Neural crest cell (in vitro differentiated cells): ENCODE measurements at places on chromosomes 5 and 9. TPM values are rescaled to one million over a fixed set of nuclear protein-coding genes. Genes with fewer than 3 reads are reported as not detected.

TEX48 gene
- not detected in 2 replicates for total RNA-seq

IL3 gene
- total RNA-seq = not detected in 2 replicates

IER5L gene
- total RNA-seq = 19.1 and 19.9 TPM in 2 replicates

ASS1 gene
- total RNA-seq = 4.0 and 4.5 TPM in 2 replicates

DAB2IP gene
- total RNA-seq = 46.4 and 48.3 TPM in 2 replicates

KIAA1191 gene
- total RNA-seq = 112 and 118 TPM in 2 replicates

HSD17B4 gene
- 179 and 214 TPM in 2 replicates for total RNA-seq

IL12B gene
- total RNA-seq = not detected in 2 replicates

CARD6 gene
- not detected in 2 replicates for total RNA-seq

ADCY2 gene
- total RNA-seq = 2.1 and 3.5 TPM in 2 replicates

C5orf46 gene
- total RNA-seq = not detected in 2 replicates

DNA sequence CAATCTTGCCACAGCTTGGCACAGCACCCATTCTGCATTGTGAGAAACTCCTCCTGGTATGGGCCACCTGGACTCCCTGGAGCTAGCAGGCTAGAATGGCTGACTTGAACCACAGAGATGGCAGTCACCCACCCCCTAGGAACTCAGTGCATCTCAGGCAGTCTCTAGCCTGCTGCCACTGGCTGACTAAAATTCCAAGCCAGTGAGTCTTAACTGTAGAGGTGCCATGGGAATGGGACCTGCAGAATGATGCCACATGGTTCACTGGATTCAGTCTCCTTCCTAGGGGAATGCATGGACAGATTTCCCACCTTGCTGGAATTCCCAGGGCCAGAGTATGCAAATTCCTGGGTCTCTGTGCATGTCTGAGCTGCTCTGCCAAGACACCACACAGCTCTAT is 382.9 kb downstream of the MAN2A1 start:
- H3K27ac ChIP-seq = no peak overlapping the region
- no peaks in the 10 kb centered on the region for H3K27me3 ChIP-seq
- peaks cover 5% of the 10 kb centered on the region for H3K36me3 ChIP-seq
- H3K4me1 ChIP-seq = no peaks in the 10 kb centered on the region
- DNase-seq = no peak
- H3K4me3 ChIP-seq = no peak overlapping the region

GRCh38 chr9:94675008-94675881 is 35.9 kb upstream of the FBP1 start:
- no peaks in the 10 kb centered on the region for H3K36me3 ChIP-seq
- DNase-seq = no peak
- H3K27ac ChIP-seq = no peak overlapping the region
- H3K27me3 ChIP-seq = peaks cover 5% of the 10 kb centered on the region
- H3K4me3 ChIP-seq = no peak overlapping the region

DNA sequence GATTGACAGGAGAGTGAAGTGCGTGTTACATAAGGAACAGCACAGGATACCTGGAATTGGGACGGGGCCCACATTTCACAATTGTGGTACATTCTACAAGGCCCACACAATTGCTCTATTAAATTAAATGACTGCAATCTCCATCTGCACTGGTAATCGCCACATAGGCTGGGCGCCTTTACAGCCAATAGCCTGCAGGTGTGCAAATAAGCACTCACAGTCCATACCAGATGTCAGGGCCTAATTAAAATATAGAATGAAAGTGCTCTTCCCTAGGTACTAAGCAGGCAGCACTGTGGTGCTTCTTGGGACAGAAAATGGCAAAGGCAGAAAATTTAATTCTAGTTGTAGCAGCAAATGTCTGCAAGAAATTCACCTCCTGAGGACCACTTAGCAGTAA is 82.7 kb downstream of the ATP10B start:
- peaks cover 5% of the 10 kb centered on the region for H3K36me3 ChIP-seq
- no peak overlapping the region for H3K27ac ChIP-seq
- H3K4me1 ChIP-seq = peaks cover 11% of the 10 kb centered on the region
- H3K27me3 ChIP-seq = no peaks in the 10 kb centered on the region

- DNase-seq = no peak
- H3K36me3 ChIP-seq = peaks cover 3% of the 10 kb centered on the region
- H3K4me1 ChIP-seq = peaks cover 29% of the 10 kb centered on the region
- H3K27ac ChIP-seq = no peak overlapping the region
- peaks cover 5% of the 10 kb centered on the region for H3K27me3 ChIP-seq
These were observed 735 bp downstream of the PTGR1 start for GRCh38 chr9:111598733-111599091.

DNA sequence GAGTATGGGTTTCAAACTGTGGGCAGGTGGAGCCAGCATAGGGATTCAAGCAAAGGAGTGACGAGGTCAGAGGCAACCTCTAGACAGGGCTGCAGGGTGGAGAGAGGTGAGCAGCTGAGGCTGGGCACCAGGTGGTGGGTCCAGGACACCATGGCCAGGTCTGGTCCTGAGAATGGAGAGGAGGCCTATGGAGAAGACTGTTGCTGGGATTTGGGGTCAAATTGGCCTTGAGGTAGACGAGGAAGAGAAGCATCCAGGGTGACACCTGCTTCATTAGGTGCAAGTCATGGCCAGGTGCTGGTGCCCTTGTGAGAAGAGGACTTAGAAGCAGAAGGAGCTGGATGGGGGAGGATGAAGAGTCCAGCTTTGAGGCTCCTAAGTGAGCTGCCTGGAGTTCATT is 99.6 kb downstream of the NSG2 start:
- H3K36me3 ChIP-seq = no peaks in the 10 kb centered on the region
- peaks cover 13% of the 10 kb centered on the region for H3K4me1 ChIP-seq
- no peak for DNase-seq
- H3K4me3 ChIP-seq = no peak overlapping the region
- peaks cover 18% of the 10 kb centered on the region for H3K27me3 ChIP-seq

- DNase-seq = no peak
- peaks cover 46% of the 10 kb centered on the region for H3K27me3 ChIP-seq
- H3K4me1 ChIP-seq = peaks cover 5% of the 10 kb centered on the region
- H3K27ac ChIP-seq = no peak overlapping the region
- H3K36me3 ChIP-seq = no peaks in the 10 kb centered on the region
These were observed 108.9 kb downstream of the PSD2 start for GRCh38 chr5:139904566-139904815.

DNA sequence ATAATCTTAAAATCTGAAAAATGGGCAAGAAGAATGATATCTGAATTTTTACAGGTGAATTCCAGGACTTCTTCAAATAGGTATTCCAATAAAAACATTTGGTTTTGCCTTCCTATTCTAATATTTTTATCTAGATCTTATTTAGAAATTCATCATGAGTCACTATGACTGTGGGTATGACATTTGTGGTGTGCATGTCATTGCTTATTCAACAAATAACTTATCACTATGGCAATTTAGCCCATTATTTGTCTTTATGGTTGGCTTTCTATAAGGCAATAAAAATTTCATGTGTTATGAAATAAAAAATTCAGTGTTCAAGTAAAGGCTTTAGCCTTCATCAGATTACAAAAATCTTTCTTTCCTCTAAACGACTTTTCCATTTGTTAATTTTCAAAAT is 1139.6 kb upstream of the NUDT12 start:
- no peak overlapping the region for H3K4me3 ChIP-seq
- H3K36me3 ChIP-seq = peaks cover 6% of the 10 kb centered on the region
- no peak overlapping the region for H3K27ac ChIP-seq
- no peaks in the 10 kb centered on the region for H3K27me3 ChIP-seq

GRCh38 chr5:157561110-157561509 is 14.5 kb downstream of the ADAM19 start:
- H3K4me1 ChIP-seq = peaks cover 44% of the 10 kb centered on the region
- peaks cover 3% of the 10 kb centered on the region for H3K36me3 ChIP-seq
- H3K27ac ChIP-seq = no peak overlapping the region
- DNase-seq = no peak
- H3K4me3 ChIP-seq = no peak overlapping the region

- H3K4me1 ChIP-seq = peaks cover 6% of the 10 kb centered on the region
- no peak for DNase-seq
- H3K27me3 ChIP-seq = no peaks in the 10 kb centered on the region
- H3K27ac ChIP-seq = no peak overlapping the region
- H3K36me3 ChIP-seq = no peaks in the 10 kb centered on the region
- H3K4me3 ChIP-seq = no peak overlapping the region
These were observed 116.0 kb downstream of the UNC13B start for GRCh38 chr9:35277628-35278359.

DNA sequence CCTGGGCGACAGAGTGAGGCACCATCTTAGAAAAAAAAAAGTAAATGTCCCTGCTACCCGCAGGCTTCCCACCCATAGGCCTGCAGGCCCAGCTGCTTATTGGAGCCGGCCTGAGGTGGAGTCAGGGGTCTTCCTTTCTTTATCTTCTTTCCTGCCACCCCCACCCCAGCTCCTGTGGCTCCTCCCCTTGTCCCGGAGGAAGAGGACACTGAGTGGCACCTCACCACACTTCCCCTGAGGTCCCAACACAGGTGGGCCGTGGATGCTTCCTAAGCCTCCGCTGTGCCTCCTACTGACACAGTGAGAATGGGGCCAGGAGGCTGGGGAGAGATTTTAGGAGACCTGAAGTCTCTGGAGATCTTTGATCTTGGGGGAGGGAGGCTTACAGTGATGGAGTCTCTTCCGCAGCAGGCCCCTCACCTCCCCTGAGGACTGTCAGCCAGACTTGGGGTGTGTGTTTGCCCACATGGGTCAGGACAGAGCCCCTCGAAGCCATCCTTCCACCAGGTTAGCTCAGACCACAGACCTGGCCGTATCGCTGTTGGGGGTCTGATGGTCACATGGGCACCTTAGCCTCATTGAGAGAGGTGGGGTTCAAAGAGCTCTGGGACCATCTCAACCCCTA is 135.4 kb upstream of the IER5L start:
- no peak for DNase-seq
- H3K36me3 ChIP-seq = no peaks in the 10 kb centered on the region
- H3K27ac ChIP-seq = no peak overlapping the region
- peaks cover 14% of the 10 kb centered on the region for H3K4me1 ChIP-seq
- H3K4me3 ChIP-seq = no peak overlapping the region

DNA sequence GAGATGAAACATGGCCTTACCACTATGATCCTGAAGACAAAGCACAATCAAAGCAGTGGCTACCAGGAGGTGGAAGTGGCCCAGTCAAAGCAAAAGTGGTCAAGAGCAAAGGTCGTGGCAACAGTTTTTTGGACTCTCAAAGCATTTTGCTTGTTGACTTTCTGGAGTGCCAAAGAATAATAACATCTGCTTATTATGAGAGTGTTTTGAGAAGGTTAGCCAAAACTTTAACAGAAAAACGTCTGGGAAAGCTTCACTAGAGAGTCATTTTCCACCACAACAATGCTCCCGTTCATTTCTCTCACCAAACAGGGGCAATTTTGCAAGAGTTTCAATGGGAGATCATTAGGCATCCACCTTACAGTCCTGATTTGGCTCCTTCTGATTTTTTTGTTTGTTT is 33.6 kb upstream of the MAMDC2 start:
- H3K4me3 ChIP-seq = no peak overlapping the region
- H3K27ac ChIP-seq = no peak overlapping the region
- H3K4me1 ChIP-seq = peaks cover 8% of the 10 kb centered on the region
- no peaks in the 10 kb centered on the region for H3K27me3 ChIP-seq
- H3K36me3 ChIP-seq = no peaks in the 10 kb centered on the region
- no peak for DNase-seq

DNA sequence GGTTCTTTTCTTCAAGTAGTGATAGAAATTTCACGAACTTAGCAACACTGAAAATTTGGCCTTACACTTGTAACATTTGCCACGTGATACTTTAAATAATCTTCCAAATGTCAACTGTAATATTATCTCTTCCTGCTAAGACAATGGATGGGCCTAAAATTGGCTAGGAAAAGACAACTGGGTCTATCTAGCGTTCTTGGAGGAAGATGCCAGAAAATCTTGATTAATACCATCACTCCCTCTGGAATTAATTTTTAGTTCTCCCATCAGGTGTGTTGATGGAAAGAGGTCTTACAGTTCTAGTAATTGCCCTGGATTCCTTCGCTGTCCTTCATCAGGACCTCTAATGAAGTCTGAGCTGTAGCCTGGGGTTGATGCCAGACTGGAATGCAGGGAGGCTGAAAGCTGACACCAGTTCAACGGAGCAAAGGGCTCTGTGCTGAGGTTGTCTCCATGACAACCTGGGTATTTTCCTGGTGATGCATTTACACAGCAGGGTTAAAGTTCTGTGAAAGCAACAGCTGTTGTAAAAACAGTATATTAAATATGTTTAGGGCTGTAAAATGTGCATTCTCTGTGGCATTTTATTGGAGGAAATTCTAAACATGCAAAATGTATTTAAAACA is 92.3 kb downstream of the GAS1 start:
- H3K27me3 ChIP-seq = no peaks in the 10 kb centered on the region
- no peak overlapping the region for H3K4me3 ChIP-seq
- H3K36me3 ChIP-seq = no peaks in the 10 kb centered on the region

DNA sequence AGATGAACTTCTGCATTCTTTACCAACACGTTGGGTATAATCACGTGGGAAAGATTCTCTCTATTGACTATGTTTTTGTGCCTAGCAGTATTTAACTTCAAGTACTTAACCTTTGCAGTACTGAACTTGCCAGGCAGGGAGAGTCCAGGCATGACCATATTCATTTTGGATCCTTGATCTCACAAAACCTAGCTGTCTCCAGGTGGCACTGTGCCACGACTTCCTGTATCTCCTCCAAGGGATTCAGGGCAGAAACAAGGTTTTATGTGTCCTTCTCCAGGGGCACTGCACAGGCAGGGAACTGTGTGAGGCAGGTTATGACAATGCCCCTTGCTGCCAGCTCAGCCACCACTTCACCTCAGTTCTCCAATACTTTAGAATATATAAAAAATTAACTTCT is 11.7 kb upstream of the IFNA5 start:
- H3K27me3 ChIP-seq = no peaks in the 10 kb centered on the region
- H3K36me3 ChIP-seq = no peaks in the 10 kb centered on the region
- no peak for DNase-seq
- H3K4me3 ChIP-seq = no peak overlapping the region
- no peak overlapping the region for H3K27ac ChIP-seq

- DNase-seq = no peak
- H3K36me3 ChIP-seq = peaks cover 4% of the 10 kb centered on the region
- no peak overlapping the region for H3K27ac ChIP-seq
- H3K4me1 ChIP-seq = peaks cover 9% of the 10 kb centered on the region
- peaks cover 2% of the 10 kb centered on the region for H3K27me3 ChIP-seq
These were observed 25.5 kb downstream of the FOXI1 start for GRCh38 chr5:170131235-170131634.

DNA sequence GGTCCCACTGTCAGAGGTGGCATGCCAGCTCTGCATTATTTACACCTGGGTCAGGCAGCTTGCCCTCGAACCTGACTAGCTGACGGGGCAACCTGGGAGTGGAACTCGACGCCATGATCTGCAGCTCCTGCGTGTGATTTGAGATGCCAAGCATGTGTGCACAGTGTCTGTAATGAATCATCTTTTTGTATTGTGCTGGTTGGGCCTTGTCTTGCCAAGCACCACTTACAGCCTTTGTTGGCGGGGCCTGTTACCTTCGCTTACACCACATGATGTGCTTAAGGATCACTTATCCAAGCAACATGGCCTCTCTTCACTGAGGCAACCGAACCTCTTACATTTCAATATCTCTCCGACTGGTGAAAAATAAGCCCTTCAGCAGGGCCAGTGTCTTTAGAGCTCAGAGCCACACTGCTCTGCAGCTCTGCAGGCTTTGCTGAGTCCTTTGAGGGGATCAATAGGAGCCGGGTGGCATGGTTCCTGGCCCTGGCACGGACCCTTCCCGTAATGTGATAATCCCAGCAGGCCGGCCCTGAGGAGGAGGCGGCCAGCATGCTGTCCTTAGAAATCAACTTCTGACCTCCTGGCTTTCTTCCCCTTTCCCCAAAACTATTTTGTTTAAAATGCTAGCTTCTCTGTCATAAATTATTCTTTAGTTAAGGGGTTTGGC is 297.7 kb upstream of the CD180 start:
- H3K4me1 ChIP-seq = peaks cover 3% of the 10 kb centered on the region
- H3K4me3 ChIP-seq = no peak overlapping the region
- DNase-seq = no peak
- no peak overlapping the region for H3K27ac ChIP-seq
- H3K27me3 ChIP-seq = no peaks in the 10 kb centered on the region
- no peaks in the 10 kb centered on the region for H3K36me3 ChIP-seq

GRCh38 chr5:137440795-137441194 is 58.3 kb downstream of the SPOCK1 start:
- H3K4me3 ChIP-seq = no peak overlapping the region
- peaks cover 8% of the 10 kb centered on the region for H3K4me1 ChIP-seq
- DNase-seq = no peak
- peaks cover 7% of the 10 kb centered on the region for H3K27me3 ChIP-seq
